Mesothelial cell of epicardium (in vitro differentiated cells): ENCODE measurements at places on chromosomes 5 and 9. TPM values are rescaled to one million over a fixed set of nuclear protein-coding genes. Genes with fewer than 3 reads are reported as not detected.

BAAT gene
- total RNA-seq = 0.07 TPM in 2 of 3 replicates, not detected in the other

ARID3C gene
- total RNA-seq = 0.42 to 0.80 TPM in 2 of 3 replicates, not detected in the other

PCDHGB1 gene
- 1.7 to 2.0 TPM (median 2.0 TPM) in 3 replicates for total RNA-seq

CSF2 gene
- not detected in 3 replicates for total RNA-seq

NUP214 gene
- total RNA-seq = 65.6 to 69.6 TPM (median 69.4 TPM) in 3 replicates

UBE2QL1 gene
- total RNA-seq = 3.9 to 4.4 TPM (median 4.2 TPM) in 3 replicates

SEMA5A gene
- 20.0 to 26.7 TPM (median 23.1 TPM) in 3 replicates for total RNA-seq

HEMGN gene
- not detected in 3 replicates for total RNA-seq

ACTL7B gene
- 0.13 to 0.16 TPM in 2 of 3 replicates, not detected in the other for total RNA-seq

ADAMTSL2 gene
- 6.2 to 7.0 TPM (median 6.5 TPM) in 3 replicates for total RNA-seq

- DNase-seq = no peak
These were observed 39.3 kb downstream of the CLINT1 start for GRCh38 chr5:157819502-157820115.

DNA sequence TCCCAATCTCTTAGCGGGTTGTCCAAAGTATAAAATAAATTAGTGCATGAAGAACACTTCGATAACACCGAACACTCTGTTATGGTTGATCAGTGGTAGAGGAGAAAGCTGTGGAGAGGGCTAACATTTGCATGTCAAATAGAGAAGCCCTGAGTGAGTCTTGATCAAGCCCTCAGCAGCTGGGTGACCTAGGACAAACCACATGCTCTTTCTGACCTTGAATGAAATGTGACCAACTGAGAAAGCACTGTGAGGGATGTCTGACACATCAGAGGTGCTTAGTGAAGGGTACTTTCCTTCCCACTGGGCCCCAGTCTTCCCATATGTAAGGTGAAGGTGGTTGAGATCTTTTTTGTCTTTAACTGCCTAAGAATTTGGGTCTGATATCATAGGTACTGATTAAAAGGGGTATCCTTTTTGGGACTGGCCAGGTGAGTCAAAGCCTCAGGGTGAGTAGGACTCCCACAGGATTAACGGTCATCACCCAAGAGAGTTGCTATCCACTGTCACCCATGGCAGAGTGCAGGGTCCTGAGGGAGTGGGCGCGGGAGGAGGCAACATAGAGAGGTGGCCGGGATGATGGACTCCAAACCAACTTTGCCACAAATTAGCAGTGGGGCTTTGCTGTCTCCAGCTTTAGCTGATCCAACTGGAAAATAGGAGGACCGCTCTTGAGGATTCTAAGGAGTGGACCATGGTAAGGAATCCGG is 53.5 kb downstream of the KIF4B start:
- no peak for DNase-seq

DNA sequence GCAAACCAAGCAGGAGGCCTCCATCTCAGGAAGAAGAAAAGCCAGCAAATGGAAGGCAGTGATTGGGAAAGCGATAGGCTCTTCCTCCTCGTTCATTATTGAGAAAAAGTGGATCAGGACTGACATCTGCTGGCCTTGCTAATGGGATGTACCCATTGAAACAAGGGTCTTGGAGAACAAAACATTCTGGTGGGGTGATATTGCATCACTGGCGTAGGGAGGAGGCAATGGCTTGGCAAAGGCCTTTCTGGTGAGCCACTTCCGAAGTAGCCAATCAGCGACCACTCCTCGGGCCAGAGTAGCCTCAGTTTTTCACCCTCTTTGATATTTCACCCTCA is 86.7 kb upstream of the NFIB start:
- no peak for DNase-seq

DNA sequence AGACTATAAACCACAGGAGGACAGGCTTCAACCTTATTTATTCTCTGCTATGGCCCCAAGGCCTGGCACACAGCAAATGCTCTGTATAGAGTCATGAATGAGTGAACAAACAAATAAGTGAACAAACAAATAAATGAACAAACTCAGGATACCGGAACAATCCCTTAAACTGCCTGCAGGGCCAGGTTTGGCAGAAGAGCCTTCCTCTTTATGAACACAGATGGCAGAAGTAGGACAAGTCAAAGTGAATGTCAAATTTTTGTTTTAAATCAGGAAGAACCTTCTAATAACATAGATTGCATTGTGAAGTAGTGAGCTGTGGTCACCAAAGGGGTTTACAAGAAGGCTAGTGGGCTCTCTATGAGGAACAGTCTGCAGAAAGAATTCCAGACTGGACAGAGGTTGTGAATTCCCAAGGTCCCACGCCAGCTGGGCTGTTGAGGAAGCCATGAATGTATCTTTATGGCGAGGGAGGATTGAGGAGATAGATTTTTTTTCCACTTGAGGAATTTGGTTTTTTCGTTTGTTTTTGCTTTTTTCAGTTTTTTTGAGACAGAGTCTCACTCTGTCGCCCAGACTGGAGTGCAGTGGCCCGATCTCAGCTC is 30.3 kb upstream of the STING1 start:
- no peak for DNase-seq

DNA sequence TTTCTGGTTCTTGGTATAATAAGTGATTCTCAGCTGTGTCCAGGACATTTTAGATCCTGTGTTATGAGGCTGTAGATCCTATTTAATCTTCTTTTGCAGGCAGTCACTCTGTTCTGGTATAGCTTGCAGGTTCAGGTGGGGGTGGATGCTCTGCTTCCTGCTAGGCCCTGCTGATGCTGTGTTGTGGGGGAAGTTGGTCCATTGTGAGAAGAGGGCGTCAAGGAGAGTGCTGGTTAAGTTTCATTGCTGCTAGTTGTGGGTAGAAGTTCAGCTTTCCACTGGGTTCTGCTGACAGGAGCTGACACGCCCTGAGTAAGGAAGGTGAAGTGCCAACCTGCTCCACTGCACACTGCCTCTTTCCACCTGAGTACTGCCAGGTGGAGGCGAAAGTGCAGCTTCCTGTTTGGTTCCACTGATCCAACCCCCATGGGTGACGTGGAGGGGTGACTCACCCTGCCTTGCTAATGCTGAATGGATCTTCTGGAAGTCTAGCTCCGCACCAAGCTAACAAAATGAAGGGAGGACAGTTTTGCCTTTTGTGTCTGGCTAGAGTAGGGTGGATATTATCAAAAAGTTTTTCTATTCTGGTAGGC is 16.3 kb downstream of the NMRK1 start:
- no peak for DNase-seq

DNA sequence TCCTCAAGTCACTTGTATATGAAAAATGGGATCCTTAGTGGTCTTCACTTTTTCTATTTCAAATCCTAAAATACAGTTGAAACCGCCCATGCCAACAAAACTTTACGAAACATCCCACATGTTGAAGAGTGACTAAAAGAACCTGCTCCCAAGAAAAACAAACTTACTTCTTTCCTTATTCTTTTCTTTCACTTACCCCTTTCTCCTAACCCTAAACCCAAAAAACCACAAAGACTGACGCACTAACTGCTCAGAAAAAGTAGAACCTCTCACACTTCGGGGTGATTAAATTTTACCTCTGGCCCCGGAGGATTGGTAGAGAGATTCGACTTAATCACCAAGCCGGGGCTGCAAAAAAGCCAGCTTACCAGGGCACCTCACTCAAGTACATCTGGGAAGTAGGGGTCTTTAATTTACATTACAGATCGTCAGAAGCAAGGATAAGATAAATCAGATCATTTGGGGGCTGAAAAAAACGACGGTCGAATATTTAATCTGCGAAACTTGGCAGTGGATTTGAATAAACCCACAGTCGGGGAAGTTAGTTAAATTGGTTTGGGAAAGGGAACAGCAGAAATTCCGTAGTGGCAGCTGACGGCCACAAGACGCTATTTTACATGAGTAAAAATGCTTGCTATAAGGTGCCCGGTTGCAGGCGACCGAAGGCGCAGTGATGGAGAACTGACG is 1.3 kb downstream of the CDO1 start:
- DNase-seq = no peak

GRCh38 chr5:137262818-137263217 is 236.3 kb downstream of the SPOCK1 start:
- no peak for DNase-seq

DNA sequence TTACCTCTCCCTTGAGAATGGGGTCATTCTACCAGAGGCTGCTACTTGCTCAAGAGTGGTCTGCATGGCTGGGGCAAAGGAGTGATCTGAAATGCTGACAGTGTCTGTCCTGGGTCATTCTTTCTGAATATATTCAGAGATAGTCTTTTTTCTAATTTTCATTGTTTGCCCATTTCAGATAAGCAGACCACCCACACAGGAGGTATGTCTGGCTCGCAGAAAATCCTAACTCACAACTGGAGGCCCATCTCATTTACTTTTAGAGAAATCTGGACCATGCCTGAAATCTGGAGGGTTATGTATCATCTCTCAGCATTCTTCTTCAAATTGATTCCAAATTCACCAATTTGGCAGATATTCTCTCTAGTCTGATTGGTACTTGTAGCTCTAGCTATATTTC is 227.6 kb downstream of the SEC61B start:
- DNase-seq = no peak

DNA sequence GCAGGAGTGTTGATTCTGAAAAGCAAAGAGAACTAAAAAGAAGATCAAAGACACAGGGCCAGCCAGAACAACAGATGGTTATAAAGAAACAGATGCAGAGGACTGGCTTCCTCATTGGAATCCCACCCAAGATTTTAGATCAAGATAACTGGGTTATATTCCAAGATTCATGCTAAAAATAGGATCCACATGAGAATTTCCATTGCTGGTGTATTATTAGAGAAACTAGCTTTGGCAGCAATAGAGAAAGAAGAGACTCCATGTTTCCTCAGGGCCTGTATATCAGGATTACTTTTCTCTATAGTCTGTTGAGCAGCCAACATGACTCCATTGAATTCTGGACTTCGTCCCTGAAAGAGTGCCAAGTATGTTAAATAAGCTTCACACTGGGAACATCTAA is 367.3 kb downstream of the TUSC1 start:
- DNase-seq = no peak

- DNase-seq = no peak
These were observed 42.5 kb upstream of the RIC1 start for GRCh38 chr9:5586391-5586802.

DNA sequence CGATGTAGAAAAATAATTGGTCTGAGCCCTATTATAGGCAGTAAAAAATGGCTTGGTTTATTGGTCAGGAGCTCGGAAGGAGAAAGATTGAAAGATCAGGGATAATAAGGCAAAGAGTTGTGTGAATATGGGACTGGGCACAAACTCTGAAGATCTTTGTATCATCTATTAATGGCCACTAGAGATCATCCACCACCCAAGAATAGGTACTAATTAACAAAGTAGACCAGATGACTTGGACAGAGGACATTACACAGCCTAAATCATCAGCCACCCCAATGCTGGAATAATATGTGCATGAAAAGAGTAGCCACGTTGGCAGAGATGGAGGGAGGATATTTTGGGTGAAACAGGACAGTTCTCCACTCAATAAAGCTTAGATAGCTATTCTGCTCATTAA is 364.1 kb downstream of the EFNA5 start:
- no peak for DNase-seq

DNA sequence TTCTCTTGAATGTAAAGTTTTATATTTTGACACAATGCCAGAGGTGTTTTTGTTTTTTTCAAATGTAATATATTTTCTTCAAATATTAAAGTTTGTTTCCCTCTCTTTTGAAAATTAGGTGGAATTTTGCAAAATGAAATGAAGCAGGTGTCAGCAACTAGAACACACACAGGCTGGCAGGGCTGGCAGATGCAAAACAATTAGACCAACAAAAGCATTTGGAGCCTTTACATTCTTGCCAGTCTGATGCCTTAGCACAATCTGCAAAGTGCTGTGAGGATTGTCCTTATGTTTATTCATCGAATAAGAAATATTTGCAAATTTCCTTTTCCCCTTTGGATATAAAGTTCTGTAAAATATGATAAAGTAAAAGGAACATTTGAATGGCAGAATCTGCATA is 1063.9 kb downstream of the CDH9 start:
- no peak for DNase-seq
